Activated CD8-positive, alpha-beta T cell treated with anti-CD3 and anti-CD28 coated beads, Interleukin-2, amount 10 ng/mL, durations not matched to agents 7 days and 5 days (primary cell): ENCODE measurements at places on chromosomes 1 and 21.

GRCh38 chr1:3304246-3304645, 150.2 kb upstream of the ARHGEF16 start:
- no peaks in the 10 kb centered on the region for H3K36me3 ChIP-seq
- H3K4me1 ChIP-seq, result no peaks in the 10 kb centered on the region
- H3K27ac ChIP-seq, result no peak overlapping the region

DNA sequence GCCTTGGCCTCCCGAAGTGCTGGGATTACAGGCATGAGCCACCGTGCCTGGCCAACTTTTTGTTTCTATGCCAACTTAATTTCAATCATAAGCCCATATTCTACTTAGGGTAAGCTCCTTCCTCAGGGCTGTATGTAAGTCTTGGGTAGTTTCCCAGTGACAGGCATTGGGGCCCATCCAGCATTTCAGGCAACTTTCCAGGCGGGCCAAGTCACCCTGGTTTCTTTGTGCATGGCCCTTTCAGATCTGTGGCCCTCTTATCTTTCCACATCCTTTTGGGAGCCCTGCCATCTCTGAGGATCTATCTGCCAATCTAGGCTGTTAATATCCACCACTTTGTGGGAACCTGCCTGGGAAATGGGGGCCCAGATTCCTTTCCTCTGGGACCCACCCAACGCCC, 58.7 kb downstream of the TNN start:
- no peak overlapping the region for H3K27ac ChIP-seq
- no peaks in the 10 kb centered on the region for H3K27me3 ChIP-seq
- no peak for DNase-seq

GRCh38 chr1:110112656-110113055, 413 bp downstream of the UBL4B start:
- no peaks in the 10 kb centered on the region for H3K4me1 ChIP-seq
- H3K27ac ChIP-seq, result no peak overlapping the region
- H3K27me3 ChIP-seq, result peaks cover 11% of the 10 kb centered on the region

DNA sequence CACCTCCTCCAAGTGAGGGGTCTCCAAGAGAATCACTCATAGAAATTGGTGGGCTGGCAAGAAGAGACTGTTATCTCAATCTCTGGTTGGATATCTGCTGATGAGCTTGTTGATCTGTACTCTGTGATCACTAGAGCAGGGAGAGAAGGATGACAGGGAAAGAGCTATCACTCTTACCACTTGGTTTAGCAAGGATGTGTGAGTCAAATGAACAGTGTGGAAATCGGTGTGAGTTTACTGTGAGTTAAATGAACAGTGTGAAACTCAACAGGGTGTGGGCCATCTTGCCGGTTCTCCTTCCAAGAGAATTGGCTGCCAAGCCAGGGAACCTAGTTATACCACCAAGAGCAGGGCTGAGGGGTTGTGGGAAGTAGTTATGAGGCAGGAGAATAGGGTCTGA, 33.3 kb upstream of the CD1D start:
- H3K27me3 ChIP-seq, result peaks cover 1% of the 10 kb centered on the region
- no peak overlapping the region for H3K4me3 ChIP-seq
- H3K4me1 ChIP-seq, result peaks cover 21% of the 10 kb centered on the region
- no peak for DNase-seq
- H3K36me3 ChIP-seq, result no peaks in the 10 kb centered on the region

GRCh38 chr21:27466140-27466539, 499.3 kb upstream of the ADAMTS5 start:
- no peak for DNase-seq
- H3K4me3 ChIP-seq, result no peak overlapping the region
- H3K27me3 ChIP-seq, result no peaks in the 10 kb centered on the region
- H3K36me3 ChIP-seq, result no peaks in the 10 kb centered on the region
- H3K4me1 ChIP-seq, result no peaks in the 10 kb centered on the region
- no peak overlapping the region for H3K27ac ChIP-seq

GRCh38 chr1:246448373-246448772, 58.7 kb downstream of the SMYD3 start:
- no peaks in the 10 kb centered on the region for H3K27me3 ChIP-seq
- H3K4me3 ChIP-seq, result no peak overlapping the region
- H3K4me1 ChIP-seq, result no peaks in the 10 kb centered on the region
- H3K27ac ChIP-seq, result no peak overlapping the region
- no peak for DNase-seq

GRCh38 chr1:37763791-37764413, 1.0 kb downstream of the EPHA10 start:
- DNase-seq, result no peak
- no peaks in the 10 kb centered on the region for H3K36me3 ChIP-seq
- H3K4me1 ChIP-seq, result peaks cover 5% of the 10 kb centered on the region
- no peak overlapping the region for H3K4me3 ChIP-seq

DNA sequence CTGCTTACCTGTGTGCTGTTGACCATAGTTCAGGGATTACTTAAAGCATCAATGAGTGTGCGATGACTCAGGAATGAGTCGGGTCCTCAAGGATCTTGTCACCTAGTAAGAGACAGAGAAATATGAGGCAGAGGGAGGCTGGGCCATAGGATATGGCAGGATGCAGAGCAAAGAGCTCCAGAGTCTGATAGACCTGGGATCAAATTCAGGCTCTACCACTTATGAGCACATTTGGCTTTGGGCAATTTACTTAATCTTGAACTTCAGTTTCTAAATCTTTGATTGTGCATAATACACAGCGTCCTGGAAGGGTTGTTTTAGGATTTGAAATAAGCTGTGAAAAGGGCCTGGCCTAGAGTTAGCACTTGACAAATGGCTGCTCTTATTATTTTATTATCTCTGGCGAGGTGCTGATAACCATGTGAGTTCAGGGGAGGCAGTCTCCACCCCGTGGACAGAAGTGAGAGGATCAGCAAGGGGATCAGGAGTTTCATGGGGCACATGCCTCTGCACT, 94.5 kb downstream of the ROR1 start:
- peaks cover 3% of the 10 kb centered on the region for H3K27me3 ChIP-seq
- no peaks in the 10 kb centered on the region for H3K36me3 ChIP-seq
- H3K4me3 ChIP-seq, result no peak overlapping the region

DNA sequence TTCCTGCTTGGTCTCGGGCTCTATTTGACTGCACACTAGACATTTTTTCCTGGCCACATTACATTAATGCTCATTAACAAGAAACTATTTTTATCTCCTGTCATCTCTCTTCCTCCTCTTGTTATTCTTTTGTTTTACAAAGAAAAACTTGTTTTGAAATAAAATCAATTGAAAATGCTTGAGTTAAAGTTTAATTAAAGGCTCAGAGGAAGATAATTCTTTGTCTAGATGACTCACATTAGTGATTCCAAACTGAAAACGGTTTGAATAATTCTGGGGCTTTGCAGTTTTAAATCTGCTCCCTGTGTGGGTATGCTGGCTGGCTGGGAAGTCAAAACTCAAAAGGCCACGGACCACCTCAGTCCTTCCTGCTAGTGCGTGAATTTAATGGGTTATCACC, 29.6 kb downstream of the RGS5 start:
- H3K27ac ChIP-seq, result no peak overlapping the region
- H3K27me3 ChIP-seq, result no peaks in the 10 kb centered on the region
- DNase-seq, result no peak
- H3K4me3 ChIP-seq, result no peak overlapping the region
- no peaks in the 10 kb centered on the region for H3K4me1 ChIP-seq
- no peaks in the 10 kb centered on the region for H3K36me3 ChIP-seq

GRCh38 chr1:179807691-179808485, 64.8 kb downstream of the FAM163A start:
- H3K4me1 ChIP-seq, result no peaks in the 10 kb centered on the region
- H3K27me3 ChIP-seq, result peaks cover 4% of the 10 kb centered on the region
- no peak for DNase-seq
- no peak overlapping the region for H3K27ac ChIP-seq
- H3K36me3 ChIP-seq, result no peaks in the 10 kb centered on the region

- no peaks in the 10 kb centered on the region for H3K4me1 ChIP-seq
- no peaks in the 10 kb centered on the region for H3K36me3 ChIP-seq
- no peak overlapping the region for H3K4me3 ChIP-seq
- H3K27ac ChIP-seq, result no peak overlapping the region
- no peaks in the 10 kb centered on the region for H3K27me3 ChIP-seq
- DNase-seq, result no peak
Observed at GRCh38 chr1:164452549-164452948, 106.4 kb upstream of the PBX1 start.

- H3K36me3 ChIP-seq, result peaks cover 2% of the 10 kb centered on the region
- peak within 1 kb of the TSS; percentile 62 for H3K4me3 ChIP-seq
- no peak within 1 kb of the TSS for H3K27ac ChIP-seq
- H3K27me3 ChIP-seq, result peaks cover 27% of the 10 kb centered on the region
- H3K4me1 ChIP-seq, result peaks cover 2% of the 10 kb centered on the region
- no peak for DNase-seq
Observed at GRCh38 chr1:9996624-9997582, at the start of gene RBP7. Gene RBP7 (plus strand): TSS chr1:9997228. CDS start chr1:9997259, 31 bp downstream.
